Fibroblast of gingiva (primary cell): ENCODE measurements at places on chromosomes 13 and 19.

DNA sequence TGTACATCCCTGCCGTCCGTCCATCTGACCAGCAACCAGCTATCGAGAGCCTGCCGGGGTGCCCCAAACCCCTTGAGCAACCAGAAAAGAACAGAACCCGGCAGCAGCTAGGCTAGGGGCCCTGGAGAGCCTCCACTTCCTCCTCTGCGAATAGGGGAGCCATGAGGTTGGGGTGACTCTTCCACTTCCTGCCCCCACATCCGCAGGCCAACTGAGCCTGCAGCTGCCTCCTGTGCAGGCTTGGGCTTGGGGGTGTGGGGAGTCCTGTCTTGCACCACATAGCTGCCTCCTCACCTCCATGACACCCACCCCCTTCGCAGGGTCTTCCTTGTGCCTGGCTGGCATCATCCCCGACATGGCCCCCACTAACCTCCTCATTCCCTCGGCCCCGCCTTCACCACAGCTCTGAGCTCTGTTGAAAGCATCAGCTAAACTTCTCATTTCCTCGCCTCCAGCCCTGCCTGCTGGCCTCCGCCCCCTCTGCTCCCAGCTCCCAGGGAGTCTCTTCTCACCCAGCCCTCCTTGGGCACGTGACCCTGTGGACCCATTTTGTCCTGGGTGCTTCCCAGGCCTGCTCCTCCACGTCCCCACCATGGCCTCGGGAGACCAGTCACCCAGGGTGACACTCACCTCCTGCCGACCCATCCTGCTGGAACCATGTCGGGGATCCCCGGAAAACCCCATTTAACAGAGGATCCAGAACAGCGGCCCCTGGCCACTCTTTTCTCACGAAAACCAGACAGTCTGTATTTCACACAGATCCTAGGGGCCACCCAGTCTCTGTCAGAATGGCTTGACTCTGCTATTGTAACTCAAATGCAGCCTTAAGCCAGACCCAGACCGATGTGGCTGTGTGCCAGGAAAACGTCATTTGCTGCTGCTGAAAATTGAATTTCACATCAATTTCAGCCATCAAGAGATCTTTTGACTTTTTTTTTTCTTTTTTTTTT is 50.4 kb downstream of the MYO9B start:
- peak; percentile 11 for DNase-seq

DNA sequence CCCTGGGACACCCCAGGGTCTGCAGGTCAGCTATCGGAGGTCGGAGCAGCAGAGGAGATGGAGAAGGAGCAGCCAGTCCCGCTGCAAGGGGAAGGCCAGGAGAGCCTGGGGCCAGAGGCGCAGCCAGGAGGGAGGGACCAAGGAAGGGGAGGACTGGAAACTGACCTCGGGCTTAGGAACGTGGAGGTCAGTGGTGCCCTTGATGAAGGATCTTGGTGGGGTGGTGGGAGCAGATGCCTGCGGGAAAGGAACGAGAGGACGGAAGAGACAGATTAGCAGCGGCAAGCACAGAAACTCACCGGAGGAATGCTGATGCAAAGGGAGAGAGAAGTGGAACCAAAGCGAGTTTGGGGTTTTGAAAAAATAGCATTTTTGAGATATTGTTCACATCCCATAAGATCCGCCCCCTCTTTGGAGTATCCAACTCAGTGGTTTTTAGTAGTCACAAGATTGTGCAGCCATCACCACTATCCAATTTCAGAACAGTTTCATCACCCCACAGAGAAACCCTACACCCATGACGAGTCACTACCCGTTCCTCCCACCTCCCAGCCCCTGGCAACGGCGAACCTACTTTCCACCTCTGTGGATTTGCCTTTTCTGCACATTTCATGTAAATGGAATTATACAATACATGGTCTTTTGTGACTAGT is 22.1 kb downstream of the PLEKHF1 start:
- peak; percentile 98 for DNase-seq

- DNase-seq, result no peak
These were observed 460 bp downstream of the MEDAG start for GRCh38 chr13:30906411-30907051.

DNA sequence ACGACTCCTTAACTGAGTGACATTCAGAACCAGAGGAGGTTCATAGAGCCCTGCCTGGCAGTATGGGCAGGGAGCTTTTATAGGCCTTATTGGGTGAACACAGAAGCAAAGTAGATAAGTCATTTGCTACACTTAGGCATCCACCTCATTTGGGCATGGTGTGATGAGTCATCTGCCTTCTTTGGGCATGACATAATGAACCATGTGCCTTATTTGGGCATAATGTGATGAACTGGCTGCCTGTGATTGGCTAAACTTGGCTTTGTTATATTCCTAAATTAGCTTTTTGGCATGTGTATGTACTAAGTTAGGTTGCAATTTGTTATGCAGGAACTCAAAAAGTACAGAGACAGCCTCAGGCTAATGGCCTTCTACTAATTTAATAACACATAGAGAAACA is 2210.2 kb upstream of the PCDH20 start:
- DNase-seq, result no peak

DNA sequence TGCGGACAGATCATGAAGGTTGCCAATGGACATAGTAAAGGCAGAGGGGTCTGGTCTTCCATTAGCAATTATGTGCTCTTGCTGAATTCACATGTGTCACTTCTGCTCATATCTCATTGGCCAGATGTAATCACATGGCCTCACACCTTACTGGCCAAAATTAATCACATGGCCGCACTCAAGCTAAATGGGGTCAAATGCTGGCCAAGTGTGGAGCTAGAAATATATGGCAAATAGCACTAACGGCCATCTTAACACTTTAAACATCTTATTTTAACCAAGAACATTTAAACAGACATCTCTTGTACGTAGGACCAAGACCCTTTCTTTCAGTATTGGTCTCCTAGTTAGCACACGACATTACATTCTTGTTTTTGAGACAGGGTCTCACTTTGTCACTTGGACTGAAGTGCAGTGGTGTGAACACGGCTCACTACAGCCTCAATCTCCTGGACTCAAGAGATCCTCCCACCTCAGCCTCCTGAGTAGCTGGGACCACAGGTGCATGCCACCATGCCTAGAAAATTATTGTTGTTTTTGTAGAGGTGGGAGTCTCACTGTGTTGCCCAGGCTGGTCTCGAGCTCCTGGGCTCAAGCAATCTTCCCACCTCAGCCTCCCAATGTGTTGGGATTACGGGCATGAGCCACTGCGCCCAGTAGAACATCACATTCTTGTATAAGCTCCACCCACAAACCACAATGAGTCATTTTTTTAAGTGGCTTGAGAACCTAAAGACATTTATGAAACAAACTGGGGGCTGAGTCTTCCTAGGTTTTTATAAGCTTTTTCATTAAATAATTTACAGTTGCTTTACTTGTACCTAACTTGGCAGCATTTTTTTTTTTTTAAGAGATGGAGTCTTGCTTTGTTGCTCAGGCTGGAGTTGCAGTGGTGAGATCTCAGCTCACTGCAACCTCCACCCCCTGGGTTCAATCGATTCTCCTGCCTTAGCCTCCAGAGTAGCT is 2.9 kb upstream of the PTOV1 start:
- peak; percentile 71 for DNase-seq

DNA sequence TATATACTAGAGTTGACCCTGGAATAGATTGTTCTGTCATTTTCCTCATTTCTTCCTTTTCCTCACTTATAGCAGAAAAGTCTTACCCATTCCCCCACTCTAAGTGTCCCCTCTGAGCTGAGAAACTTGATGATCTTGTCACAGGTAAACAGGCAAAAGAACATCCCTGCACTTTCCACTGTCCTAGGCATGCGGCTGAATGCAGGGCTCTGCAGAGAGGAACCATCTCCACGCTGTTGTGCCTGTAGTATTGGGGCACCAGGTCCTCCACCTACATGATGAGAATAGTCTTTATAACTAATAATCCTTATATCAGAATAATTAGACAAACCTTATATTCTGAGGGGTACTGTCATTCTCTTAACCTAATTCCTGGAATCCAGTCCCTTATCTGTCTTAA is 211.3 kb downstream of the RBM26 start:
- no peak for DNase-seq

DNA sequence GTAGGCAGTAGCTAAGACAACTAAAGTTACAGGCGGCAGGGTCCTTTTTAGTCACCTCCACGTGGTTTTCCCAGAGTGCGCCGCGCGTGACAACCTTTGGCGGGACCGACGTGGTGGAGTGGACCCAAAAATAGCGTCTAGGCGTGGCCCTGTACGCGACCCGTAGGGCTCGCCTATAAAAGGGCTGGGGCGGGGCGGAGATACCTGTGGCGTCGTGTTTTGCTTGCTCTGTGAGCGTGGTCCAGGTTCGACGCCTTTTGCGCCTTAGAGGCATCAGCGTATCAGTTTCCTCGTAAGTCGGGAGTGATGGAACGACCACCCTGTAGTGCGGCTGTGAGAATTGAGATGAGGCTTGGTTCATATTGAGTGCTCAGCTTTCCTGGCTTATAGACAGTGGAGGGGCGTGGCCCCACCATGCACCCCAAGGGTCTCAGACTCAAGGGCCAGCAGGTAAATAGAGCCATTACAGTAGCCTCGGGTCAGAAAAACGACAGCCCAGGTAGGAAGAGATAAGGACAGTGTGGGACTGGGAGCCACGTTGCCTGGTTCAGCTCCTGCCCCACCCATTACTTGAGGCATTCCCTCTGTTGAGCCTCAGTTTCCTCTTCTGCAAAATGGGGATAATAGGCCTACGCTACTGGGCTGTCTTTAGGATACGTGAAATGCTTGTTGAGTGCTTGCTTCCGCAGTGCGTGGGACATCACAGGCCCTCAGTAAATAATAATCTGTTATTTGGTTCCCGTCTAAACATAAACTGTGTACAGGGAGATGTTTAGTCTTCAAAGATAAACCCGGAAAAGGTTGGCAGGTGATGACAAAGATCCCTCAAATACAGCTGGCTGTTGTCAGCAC is 693 bp upstream of the TMED1 start:
- DNase-seq, result peak; percentile 85

DNA sequence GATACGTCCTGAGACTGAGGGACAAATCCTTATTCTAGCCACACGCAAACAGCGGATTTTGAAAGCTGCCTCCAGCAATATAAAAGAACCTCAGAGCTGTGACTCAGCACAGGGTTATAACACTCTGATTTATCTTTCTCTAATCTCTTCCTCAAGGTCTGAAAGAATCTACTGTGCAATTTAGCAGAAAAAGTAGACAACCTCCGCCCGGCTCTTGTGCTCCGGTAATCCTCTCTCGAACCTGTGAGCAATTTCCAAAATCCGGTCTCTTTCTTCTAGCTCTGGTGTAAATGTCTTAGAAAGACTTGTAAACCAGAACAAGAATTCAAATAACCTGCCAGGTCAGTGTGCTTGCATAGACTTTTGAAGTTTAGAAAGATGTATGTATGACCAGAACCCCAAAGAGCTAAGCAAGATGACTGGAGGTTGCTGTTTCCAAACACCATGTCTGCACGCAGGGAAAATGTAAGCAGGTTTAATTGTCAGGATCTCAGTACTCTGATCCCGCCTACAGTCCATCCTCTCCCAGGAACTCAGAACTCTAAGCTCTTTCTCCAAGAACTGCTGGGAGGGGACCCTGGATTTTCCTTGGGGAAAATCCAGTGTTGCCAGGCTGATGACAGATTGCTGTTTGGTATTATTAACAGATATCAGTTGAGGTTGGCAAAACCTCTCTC is 338.1 kb downstream of the RFC3 start:
- no peak for DNase-seq

DNA sequence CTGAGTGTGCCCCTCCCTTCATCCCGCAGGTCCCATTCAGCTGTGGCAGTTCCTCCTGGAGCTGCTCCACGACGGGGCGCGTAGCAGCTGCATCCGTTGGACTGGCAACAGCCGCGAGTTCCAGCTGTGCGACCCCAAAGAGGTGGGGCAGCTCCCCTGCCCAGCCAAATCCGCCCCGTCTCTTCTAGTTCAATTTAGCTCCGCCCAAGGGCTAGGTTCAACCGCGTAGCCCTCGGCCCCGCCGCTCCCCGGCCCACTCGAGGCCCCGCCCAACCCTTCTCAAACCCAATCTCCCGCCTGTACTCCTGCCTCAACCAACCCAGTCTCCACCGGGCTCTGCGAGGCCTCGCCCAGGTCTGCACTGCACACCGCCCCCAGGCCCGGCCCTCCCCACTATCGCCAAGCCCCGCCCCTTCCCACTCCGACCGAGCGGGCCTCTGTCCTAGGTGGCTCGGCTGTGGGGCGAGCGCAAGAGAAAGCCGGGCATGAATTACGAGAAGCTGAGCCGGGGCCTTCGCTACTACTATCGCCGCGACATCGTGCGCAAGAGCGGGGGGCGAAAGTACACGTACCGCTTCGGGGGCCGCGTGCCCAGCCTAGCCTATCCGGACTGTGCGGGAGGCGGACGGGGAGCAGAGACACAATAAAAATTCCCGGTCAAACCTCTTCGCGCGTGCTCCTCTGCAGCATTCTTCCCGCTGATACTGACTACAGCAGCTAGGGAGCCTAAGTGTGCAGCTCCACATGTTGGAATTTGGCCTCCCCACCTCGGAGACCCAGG is 2.9 kb downstream of the ETV2 start:
- peak; percentile 91 for DNase-seq

DNA sequence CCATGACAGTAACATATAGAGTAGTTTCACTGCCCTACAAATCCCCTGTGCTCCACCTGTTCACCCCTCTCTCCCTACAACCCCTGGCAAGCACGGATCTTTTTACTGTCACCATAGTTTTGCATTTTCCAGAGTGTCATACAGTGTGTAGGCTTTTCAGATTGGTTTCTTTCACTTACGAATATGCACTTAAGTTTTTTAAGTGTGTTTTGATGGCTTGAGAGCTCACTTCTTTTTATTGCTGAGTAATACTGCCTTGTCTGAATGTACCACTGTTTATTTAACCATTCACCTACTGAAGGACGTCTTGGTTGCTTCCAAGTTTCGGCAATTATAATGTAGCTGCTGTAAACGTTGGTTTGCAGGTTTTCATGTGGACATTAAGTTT is 175.1 kb downstream of the ITGBL1 start:
- DNase-seq, result peak; percentile 36
